Lower lobe of right lung (tissue), 2 donors: ENCODE measurements at places on chromosomes 4 and X. TPM values are rescaled to one million over a fixed set of nuclear protein-coding genes. Genes with fewer than 3 reads are reported as not detected.

Gene SNCA
- 7.8 TPM for total RNA-seq

Gene ADH1B
- total RNA-seq: 644 TPM

Gene VSIG1
- total RNA-seq: 1.6 TPM

Gene MAML3
- total RNA-seq: 12.5 TPM

Gene DRP2
- not detected for total RNA-seq

Gene RBMXL3
- not detected for total RNA-seq

Gene TMSB15C
- total RNA-seq: 1.2 TPM

Gene GAGE12H
- total RNA-seq: not detected

Gene SPON2
- total RNA-seq: 32.0 TPM

Gene IRS4
- total RNA-seq: 0.09 TPM

Gene NAT8L
- 0.24 TPM for total RNA-seq

Gene XAGE1B
- not detected for total RNA-seq

Gene SMIM31
- total RNA-seq: 0.83 TPM

Gene DSPP
- total RNA-seq: not detected

Gene CXXC4
- total RNA-seq: 1.9 TPM

Gene ZBTB33
- total RNA-seq: 21.4 TPM

Gene HSFX3
- not detected for total RNA-seq

Gene P2RY10
- 1.2 TPM for total RNA-seq

Gene SOWAHB
- total RNA-seq: 2.4 TPM

Gene HTN1
- not detected for total RNA-seq

Gene DAPP1
- 15.1 TPM for total RNA-seq

Gene POF1B
- 2.5 TPM for total RNA-seq

Gene ADH4
- 0.27 TPM for total RNA-seq

Gene SLC25A4
- total RNA-seq: 33.1 TPM

Gene ART3
- total RNA-seq: not detected

Gene ERCC6L
- 0.24 TPM for total RNA-seq

Gene CD38
- total RNA-seq: 8.5 TPM

Gene EOLA2
- 21.7 TPM for total RNA-seq

Gene PTCHD1
- 0.83 TPM for total RNA-seq

Gene GLUD2
- total RNA-seq: 1.4 TPM

Gene F11
- 20.5 TPM for total RNA-seq

Gene GPR173
- total RNA-seq: 0.56 TPM

Gene FGF5
- total RNA-seq: not detected
